Esophagus squamous epithelium (tissue), 5 donors: ENCODE measurements at places on chromosomes 3 and 15.

DNA sequence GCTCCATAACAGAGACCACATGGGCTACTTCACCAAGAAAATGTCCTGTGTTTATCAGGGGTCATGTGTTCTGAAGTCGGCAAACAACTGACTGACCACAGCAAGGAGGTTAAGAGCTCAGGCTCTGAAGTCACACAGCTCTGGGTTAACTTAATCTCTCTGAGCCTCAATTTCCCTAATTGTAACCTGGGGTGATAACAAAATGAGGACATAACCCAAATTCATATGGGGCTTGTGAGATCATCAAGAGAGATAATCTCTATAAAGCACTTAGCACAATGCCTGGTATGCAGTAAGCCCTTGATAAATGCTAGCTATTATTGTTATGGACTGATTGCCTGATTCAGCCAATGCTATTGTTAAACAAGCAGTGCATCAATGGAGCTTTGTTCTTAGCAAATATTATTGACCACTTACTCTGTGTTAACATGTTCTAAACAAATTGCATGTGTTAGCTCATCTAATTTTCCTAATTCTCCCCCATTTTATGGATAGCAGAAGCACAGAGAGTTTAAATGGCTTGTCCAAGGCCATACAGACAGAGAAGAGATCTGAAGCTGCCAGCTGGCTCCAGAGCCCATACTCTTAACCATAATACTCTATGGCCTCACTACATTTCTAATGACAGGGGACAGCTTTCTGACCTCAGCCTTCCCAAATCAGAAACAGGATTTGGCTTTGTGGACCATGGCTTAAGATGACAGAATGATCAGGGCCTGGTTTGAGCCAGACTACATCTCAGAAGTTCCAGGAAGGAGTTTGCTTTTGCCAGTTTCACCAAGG lies 78.3 kb downstream of the SHQ1 start:
- DNase-seq: no peak

DNA sequence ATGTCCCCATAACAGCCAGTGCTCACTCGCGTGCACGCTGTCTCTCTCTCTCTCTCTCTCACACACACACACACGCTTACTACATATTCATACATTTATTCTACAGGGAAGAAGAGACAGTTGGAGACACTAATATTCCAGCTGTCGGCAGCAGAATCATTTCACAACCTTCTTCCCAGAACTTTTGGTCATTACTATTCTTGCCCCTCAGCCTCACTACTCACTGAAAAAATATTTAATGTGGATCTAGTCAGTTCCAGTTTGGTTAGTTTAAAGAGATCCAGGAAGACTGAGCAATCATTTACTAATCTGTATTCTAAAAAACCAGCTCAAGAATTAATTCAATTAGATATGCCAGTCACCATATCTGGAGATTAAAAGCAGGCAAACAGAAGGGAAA lies 394.9 kb downstream of the PTPRG start:
- DNase-seq: no peak

- DNase-seq: no peak
Observed at GRCh38 chr15:62454567-62455172, 289.6 kb upstream of the C2CD4B start.

GRCh38 chr3:116033516-116033915 lies 410.2 kb downstream of the GAP43 start:
- DNase-seq: no peak

DNA sequence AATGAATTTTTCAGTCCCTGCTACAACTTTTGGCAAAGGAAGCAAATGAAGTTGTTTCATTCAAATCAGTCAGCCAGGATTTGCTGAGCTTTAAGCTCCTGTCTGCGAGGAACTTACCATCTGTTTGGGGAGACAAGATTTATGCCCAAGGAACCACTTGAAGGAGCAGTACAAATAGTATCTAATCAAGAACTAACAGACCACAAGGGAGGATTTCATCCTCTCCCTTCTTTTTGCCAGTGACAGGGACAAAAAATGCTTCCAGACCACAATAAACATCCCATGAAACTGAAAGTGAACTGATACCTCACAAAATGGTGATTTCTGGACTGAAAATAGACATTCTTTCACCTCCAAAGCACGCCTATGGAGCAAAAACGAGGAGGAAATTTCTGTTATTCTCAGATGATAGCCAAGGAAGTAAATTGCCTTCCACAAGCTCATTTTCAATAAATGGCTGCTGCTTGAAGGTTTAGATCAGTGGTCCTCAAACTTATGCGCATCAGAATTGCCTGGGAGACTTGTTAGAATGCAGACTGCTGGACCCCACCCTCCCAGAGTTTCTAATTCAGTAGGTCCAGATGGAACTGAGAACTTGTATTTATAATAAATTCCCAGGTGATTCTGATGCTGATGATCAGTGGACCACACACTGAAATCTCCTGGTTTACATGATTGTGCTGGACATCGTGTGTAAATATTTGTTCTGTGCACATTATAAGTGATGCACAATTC lies 202.4 kb upstream of the GADL1 start:
- DNase-seq: no peak

DNA sequence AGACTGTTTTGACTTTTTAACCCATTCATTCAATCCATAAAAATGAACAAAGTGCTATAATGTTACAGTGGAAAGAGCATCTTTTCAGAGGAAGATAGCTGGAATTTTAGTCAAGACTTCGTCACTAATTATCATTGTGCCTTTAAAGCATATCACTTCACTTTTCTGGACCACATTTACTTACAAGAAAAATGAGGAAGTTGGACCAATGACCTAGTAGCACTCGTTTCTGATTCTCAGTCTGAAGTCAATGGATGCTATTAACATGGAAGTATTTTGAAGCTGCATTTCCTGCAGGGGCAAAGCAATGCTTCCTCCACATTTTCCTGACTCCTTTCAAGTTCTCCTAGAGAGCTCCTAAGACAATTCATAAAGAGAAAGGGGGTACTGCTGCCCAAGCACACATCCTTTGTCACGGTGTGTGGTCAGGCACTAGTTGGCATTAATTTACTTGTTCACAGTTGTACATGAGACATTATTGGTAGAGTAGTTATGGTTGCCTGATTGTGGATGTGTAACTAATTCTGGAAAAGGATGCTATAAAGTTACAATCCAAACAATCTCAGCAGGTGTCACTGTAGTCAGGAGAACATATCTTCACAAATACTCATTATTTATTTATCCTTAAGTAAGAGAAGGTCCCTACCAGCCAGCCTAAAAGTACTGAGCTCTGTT lies 1049.1 kb downstream of the FHIT start:
- no peak for DNase-seq

GRCh38 chr3:110973263-110973895 lies 98.2 kb upstream of the NECTIN3 start:
- DNase-seq: no peak

- DNase-seq: no peak
Observed at GRCh38 chr3:128285967-128286321, 132.7 kb downstream of the EEFSEC start.

GRCh38 chr3:124985349-124985748 lies 50.8 kb upstream of the MUC13 start:
- no peak for DNase-seq

- no peak for DNase-seq
Observed at GRCh38 chr3:120445654-120446053, 5.1 kb downstream of the FSTL1 start.

- DNase-seq: no peak
Observed at GRCh38 chr15:48644467-48644826, 1.1 kb downstream of the FBN1 start.

GRCh38 chr3:73781541-73781940 lies 156.8 kb upstream of the PDZRN3 start:
- no peak for DNase-seq

DNA sequence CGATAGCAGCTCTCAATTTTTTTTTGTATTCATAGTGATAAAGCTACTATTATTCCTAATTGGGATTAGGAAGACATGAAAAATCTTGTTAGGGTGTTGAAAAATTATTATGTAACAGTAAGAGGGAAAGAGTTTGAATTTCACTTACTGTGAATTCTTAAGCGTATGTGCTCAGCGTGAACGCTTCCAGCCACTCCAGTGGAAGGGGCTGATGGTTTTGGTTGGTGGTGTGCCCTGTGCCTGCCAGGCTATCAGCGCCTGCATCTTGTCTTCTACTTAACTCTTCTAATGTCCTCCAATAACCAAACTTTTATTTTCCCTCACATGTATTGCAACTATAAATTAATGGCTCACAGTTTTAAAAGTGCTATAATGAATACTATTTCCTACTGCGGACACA lies 22.5 kb downstream of the CDIN1 start:
- DNase-seq: no peak

GRCh38 chr3:156826144-156826895 lies at the start of gene LEKR1:
Gene LEKR1, plus strand, starts transcription at chr3:156826353. Its CDS starts 2,977 bp downstream, at chr3:156829330.
- DNase-seq: no peak

DNA sequence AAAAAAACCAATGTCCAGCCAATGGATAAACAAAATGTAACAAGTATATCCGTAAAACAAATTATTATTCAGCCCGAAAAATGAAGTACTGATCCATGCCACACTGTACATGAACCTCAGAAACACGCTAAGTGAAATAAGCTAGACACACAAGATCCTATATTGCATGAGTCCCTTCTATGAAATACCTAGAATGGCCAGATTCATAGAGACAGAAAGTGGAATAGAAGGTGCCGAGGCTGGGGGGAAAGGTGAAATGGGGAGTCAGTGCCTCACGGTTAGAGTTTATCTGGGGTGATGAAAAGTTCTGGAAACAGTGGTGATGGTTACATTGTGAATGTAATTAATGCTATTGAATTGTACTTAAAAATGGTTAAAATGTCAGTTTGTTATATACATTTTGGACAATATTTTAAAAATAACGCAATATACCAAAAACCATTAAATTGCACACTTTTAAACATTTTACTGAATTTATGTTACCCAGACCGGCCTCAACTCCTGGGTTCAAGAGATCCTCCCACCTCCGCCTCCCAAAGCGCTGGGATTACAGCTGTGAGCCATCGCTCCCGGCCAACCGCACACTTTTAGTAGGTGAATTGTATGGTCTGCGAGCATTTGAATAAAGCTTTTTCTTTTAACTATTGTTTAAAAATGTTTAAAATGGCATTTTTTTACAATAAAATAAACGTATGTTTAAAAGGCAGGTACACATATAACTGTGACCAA lies 2.1 kb downstream of the RNF168 start:
- no peak for DNase-seq

DNA sequence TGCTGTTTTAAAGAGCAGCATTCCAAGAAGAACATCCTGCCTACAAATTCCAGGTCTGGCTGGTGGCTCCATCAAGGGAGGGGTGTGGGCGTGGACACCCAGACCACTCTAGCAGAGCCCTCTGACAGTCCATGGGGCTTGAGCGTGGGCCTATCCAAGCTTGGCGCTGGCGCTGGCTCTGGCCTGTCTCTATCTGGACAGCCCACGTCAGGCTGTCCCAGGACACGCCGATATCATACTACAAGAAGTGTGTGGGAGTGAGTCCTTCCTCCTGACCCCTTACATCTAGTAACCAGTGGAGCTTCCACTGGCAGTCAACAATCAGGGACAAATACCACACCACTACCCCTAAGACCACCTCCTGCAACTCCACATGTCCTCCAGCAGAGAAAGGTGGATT lies 17.1 kb upstream of the DUSP7 start:
- no peak for DNase-seq

GRCh38 chr3:106144030-106144429 lies 275.2 kb upstream of the CBLB start:
- no peak for DNase-seq

DNA sequence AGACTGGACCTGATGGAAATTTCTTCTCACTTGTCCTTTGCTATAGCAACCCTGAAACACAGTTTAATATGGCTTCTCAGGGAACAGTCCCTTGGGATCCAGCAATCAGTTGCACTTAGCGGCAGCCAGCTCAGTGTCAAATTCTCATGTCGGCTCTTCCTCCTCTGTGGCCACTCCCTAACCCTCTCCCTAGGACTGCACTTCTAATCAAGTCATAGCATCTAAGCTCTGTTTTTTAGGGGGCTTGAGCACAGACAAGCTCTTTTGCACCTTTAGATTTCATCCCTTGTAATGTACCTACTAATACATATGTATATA lies 250.5 kb upstream of the TLE3 start:
- DNase-seq: no peak

DNA sequence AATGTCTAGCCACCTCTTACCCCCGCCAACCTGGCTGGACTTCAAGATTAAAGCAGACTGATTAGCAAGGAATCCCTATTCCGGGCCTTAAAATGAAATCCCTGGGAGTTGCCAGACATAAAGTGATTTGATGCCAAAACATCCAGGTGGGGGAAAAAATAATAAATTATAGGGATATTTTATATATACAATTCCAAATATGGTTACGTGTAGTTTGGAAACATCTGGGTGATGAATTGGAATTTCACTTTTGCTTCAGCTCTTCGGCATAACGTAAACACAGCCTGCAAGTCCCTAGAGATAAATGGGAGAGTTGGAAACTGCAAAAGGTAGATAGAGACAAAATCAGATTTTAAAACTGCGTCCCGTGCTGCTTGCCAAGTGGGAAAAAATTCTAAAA lies 545.5 kb upstream of the MDFIC2 start:
- DNase-seq: no peak

- DNase-seq: no peak
Observed at GRCh38 chr15:51739061-51739712, 1.7 kb upstream of the LYSMD2 start.

GRCh38 chr3:184637705-184638104 lies 74.2 kb downstream of the MAGEF1 start:
- DNase-seq: no peak

DNA sequence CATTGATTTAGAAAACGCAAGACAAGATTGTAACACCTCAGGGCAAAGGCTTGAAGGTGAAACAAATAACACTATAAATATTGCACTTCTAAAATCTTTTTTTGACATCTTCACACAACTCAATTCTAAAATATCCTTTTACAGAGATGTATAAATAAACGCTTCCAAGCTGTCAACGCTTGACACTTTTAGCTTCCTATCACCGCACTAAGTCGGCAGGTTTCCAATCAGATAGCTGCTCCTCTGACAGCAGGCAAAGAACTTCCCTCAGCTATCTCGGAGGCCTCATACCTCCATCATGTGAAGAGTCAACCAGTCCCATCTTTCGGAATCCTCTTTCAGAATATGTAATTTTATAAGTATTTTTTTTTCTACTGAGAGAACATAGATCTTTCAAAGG lies 71.0 kb downstream of the PCOLCE2 start:
- DNase-seq: no peak

GRCh38 chr3:96631050-96631449 lies 183.3 kb upstream of the EPHA6 start:
- no peak for DNase-seq

DNA sequence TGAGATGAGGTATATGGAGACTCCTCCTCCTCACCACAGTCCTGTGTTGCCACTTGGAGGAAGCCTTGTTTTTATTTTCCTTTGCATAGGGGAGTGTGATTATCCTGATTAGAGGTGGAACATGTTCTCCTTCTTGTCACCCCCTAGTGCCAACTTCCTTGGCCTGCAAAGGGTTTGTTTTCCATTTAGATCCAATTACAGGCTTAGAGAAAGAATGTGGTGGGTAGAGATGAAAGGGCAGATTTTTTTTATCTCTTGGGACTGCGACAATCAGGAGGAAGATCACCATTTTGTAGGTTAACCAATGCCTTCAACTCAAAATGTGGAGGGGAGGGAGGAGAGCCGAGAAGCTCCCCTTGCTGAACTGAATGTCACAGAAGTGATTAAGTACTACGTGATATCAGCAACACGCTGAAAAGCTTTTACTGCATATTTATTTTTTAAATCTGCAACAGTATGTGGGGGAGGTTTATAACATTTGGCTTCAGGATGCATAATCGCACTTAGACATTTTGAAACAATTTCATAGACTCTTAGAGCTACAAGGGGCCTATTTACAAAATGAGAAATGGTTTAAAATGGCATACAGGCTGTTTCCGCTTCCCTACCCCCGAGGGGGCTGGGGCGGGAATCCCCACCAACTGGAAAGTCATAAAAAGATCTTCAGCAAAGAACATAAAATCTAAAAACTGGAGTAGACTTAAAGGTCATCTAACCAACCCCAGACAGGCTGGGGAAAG lies 2.4 kb downstream of the LMCD1 start:
- DNase-seq: no peak
